ENCODE measurements at places on chromosomes 4 and X.

DNA sequence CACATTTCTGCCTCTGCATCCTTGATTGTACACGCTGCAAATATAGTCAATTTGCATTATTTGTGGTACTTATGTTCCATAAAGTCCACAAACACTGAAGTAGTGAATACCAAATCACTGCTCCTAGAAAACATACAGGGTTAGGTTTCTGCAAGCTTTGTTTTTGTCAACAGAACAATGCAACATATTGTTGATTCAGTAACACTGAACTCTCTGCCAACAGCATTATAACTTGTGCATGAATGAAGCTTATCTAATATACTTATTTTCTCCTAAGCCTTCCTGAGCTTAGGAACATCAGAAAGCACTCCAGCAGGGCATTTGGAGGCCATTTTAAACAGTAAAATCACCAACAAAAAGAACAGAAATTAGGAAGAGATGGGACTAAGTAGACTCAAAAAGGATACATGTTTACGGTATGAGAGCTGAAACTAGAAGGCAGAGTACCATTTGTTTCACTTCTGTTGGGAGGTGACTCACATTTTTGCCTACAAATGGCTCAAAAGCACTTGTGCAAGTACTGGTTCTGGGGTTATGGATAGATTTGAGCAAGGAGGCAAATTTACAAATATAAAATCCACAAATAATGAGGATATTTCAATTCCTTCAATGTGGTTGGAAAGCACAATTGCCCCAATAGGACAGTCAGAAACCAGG, 14.1 kb downstream of the COX18 start:
- no peak for DNase-seq

- DNase-seq, result no peak
Observed at GRCh38 chr4:17578482-17578891, 1.5 kb downstream of the LAP3 start.

DNA sequence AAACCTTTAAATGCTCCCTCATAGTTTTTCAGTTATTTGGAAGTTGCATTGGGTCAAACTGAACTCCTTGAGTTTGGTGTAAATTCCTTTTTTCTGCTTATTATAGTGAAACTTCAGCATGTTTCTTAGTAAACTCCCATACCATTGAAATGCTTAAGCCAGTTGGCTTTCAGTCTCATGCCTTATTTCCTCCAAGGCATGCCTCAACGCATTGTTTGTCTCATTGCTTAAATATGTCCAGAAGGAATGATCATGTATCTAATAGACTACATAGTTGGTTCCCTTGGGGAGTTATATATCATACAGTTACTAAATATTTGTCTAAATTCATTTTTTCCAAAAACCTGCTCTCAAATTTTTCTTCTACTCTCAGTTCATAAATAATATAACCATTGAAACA, 114.0 kb downstream of the STOX2 start:
- no peak for DNase-seq

DNA sequence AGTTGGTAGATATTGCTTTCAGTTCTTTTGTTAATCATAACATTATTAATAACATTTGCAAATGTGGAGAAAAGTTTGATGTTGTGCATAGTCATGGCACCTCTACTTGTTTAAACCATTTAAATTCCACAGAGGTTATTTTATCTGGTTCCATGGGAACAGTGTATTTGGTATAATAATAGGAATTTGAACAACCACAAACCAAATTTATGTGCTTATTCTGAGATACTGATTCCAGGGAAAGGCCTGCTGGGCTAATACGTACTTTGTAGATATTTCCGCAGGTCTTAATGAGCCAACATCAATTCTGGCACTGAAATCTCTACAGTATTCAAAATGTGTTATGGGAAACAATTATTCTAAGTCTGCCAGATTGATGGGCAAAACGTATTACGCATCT, 319.0 kb downstream of the DKK2 start:
- DNase-seq, result no peak

DNA sequence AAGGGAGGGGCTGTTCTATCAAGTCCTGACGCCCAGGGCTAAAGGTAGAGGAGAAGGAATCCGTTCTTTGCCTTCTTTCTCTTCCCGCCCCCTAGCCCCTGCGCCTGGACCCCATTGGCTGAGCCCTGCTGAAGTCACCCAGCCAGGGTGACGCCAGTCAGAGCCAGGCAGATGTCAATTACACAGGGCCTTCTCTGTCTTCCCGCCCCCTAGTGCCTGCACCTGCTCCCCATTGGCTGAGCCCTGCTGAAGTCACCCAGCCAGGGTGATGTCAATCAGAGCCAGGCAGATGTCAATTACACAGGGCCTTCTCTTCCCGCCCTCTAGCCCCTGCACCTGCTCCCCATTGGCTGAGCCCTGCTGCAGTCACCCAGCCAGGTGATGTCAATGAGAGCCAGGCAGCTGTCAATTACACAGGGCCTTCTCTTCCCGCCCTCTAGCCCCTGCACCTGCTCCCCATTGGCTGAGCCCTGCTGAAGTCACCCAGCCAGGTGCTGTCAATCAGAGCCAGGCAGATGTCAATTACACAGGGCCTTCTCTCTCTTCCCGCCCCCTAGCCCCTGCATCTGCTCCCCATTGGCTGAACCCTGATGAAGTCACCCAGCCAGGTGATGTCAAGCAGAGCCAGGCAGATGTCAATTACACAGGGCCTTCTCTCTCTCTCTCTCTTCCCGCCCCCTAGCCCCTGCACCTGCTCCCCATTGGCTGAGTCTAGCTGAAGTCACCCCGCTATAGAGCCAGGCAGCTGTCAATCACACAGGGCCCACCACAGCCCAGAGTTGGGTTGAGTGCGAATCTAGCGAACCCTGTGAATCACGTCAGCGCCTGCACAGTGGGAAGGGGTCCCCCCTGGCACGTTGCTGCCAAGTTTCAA, 46.4 kb downstream of the ASMT start:
- no peak for DNase-seq

GRCh38 chrX:115183980-115184379, 5.2 kb upstream of the RBMXL3 start:
- no peak for DNase-seq

GRCh38 chr4:186767794-186768193, 44.1 kb upstream of the FAT1 start:
- no peak for DNase-seq

- DNase-seq, result no peak
Observed at GRCh38 chrX:110394651-110395050, 36.0 kb downstream of the RTL9 start.

DNA sequence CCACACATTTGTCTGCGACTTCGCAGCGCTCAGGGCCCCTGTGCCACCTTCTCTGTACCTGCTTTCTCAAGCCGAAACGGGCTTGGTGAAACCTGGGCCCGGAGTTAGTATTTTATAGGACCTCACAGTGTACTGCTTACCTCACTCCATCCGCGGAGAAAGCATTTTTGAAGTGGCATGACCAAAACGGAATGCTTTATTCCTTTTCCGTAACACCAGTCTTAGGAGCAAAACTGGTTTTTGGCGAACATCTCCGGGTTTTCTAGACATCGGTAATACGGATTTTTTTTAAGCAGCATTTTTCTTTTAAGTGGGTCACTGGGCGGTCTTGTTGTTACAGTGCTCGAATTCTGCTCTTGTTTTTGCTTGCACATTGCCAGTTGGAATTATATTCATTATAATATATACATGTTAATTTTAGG, 3.6 kb downstream of the ZIC3 start:
- DNase-seq, result no peak

Measured in esophagus muscularis mucosa (tissue), 4 donors.